Left renal pelvis (tissue), 4 donors: ENCODE measurements at places on chromosomes 1 and 21. TPM values are rescaled to one million over a fixed set of nuclear protein-coding genes. Genes with fewer than 3 reads are reported as not detected.

- no peak for DNase-seq
These were observed 150.4 kb upstream of the NEGR1 start for GRCh38 chr1:72432645-72433267.

DNA sequence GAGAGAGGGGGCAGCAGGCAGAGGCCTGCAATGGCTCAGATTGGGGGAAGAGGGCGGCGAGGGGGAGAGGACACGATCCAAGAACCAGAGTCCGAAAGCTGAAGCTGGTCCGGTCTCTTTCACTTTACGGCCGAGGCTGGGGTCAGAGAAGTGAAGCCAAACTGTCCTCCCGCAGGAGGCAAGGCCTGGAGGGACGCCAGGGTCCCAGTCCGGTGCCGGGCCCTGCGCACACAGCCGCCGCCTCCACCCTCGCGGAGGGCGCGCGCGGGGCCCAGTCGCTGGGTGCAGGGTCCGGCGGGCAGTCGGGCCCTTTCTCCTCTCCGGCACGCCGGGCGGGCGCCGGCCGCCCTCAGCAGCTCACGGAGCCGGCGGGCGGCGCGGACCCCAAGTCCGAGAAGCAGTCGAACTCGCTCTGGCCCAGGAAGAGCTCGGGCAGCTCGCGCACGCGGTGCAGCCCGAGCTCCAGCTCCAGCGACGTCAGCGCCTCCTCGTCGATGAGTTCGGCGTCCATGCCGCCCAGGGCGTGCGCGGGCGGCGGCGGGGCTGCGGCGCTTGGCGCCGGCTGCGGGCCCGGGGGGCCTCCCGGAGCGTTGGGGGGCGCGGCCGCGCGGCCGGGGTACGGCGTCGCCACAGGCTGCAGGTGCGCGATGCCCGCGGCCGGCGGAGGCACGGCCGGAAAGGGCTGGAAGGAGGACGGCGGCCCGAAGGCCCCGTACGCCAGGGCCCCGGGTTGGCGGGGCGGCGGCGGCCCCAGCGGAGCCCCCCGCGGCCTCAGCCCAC, 749 bp downstream of the CITED4 start:
- no peak for DNase-seq

GRCh38 chr1:198906739-198907422, 268.0 kb downstream of the PTPRC start:
- no peak for DNase-seq

GRCh38 chr1:36561361-36561724, 78.6 kb upstream of the CSF3R start:
- no peak for DNase-seq

- no peak for DNase-seq
These were observed 107.5 kb upstream of the RUNX1 start for GRCh38 chr21:35156293-35157278.

GRCh38 chr1:178066908-178067614, 26.8 kb upstream of the RASAL2 start:
- DNase-seq, result no peak

GRCh38 chr1:227161470-227161869, 156.8 kb downstream of the CDC42BPA start:
- DNase-seq, result no peak

The DENND2D gene
- 19.9 TPM for polyA plus RNA-seq

The UBIAD1 gene
- 14.7 TPM for polyA plus RNA-seq

The CD5L gene
- polyA plus RNA-seq, result 0.41 TPM

The MYOG gene
- polyA plus RNA-seq, result 0.19 TPM

The HIPK1 gene
- 36.7 TPM for polyA plus RNA-seq
